ENCODE measurements at places on chromosomes 2 and 18. TPM values are rescaled to one million over a fixed set of nuclear protein-coding genes. Genes with fewer than 3 reads are reported as not detected.

The RUFY4 gene
- 0.17 TPM for total RNA-seq

- DNase-seq: no peak
These were observed 28.3 kb downstream of the TWSG1 start for GRCh38 chr18:9362869-9363268.

- no peak for DNase-seq
These were observed 23.3 kb upstream of the AMMECR1L start for GRCh38 chr2:127909019-127909418.

DNA sequence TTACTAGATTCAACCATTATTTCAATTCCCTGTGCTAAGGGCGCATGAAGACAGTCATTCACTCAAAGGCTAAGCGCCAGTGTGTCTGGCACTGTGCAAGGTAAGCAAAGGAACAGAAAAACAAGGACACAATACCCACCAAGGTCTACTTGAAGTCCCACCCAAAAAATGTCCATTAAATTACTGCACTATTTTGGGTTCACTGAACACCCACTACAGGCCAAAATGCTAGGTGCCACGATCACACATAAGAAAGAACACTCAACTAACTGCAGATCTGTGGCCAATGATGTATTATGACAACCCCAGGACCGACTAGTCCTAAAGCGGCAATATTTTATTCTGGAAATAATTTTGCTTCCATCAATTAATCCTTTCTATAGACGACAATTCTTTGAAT is 1.8 kb downstream of the TMEM131 start:
- no peak for DNase-seq

- DNase-seq: no peak
These were observed 285.3 kb downstream of the RAD51AP2 start for GRCh38 chr2:17232776-17233556.

All from mucosa of gallbladder (tissue), 1 donor.